NCI-H2029 (cell line): ENCODE measurements at places on chromosomes 11 and 22.

- DNase-seq: no peak
These were observed 42.0 kb downstream of the SGSM3 start for GRCh38 chr22:40412441-40412840.

DNA sequence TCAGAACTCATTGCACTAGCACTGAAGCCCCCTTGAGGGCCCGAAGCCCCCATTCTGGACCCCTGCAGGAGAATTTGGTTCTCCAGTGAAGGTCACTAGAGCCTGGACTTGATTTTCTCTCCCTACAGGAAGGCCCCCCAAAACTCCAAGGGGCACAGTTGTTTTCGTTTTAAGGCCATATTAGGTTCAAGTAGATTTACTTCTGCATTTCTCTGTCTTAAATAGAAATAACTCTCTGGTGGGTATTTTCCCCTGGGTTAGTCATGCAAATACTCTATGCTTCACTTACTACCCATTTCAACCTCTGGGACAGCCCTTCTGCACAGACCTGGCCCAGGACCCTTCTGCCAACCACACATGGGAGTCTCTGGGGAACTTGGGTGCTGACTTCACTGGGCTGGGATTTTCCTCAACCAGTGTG, 41.6 kb downstream of the WEE1 start:
- no peak for DNase-seq

GRCh38 chr11:16876837-16877236, 137.4 kb downstream of the PLEKHA7 start:
- no peak for DNase-seq

DNA sequence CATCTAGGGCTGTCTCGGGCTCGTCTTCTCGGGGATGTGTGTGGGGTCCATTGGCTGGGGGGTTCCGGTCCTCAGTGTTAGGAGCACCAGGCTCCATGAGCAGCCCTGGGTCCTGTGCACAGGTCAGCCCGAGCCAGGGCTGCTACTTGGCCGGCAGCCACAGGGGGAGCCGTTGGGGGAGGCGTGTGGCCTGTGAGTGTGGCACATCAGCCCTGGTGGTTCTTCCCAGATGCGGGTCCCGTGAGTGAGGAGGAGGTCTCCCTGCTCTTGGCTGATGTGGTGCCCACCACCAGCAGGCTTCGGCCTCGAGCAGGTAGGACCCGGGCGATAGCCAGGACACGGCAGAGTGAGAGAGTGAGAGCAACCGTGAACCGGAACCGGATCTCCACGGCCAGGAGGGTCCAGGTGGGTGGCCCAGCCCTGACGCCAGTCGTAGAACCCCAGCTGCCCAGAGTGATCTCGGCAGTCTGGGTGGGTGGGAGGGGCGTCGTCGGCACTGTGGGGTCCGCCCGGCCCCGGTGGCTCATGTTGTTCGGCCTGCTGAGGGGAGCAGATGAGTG, 18.5 kb downstream of the IRF7 start:
- no peak for DNase-seq

DNA sequence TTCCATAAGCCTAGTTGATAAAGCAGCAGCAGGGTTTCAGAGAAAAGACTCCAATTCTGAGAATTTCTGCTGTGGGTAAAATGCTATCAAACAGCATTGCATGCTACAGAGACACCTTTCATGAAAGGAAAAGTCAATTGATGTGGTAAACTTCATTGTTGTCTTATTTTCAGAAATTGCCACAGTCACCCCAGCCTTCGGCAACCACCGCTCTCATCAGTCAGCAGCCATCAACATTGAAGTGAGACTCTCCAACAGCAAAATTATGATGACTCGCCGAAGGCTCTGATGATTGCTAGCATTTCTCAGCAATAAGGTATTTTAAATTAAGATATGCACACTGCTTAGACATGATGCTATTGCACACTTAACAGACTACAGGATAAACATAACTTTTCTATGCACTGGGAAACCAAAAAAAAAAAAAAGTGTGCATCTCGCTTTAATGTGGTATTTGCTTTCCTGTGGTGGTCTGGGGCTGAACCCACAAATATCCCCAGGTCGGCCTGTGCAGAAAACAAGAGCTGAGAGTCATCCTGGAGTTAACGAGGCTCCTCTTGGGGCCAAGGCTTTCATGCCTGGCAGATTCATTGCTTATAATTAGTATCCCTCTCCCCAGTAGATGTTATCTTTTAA, 192.1 kb downstream of the CTTN start:
- DNase-seq: no peak

DNA sequence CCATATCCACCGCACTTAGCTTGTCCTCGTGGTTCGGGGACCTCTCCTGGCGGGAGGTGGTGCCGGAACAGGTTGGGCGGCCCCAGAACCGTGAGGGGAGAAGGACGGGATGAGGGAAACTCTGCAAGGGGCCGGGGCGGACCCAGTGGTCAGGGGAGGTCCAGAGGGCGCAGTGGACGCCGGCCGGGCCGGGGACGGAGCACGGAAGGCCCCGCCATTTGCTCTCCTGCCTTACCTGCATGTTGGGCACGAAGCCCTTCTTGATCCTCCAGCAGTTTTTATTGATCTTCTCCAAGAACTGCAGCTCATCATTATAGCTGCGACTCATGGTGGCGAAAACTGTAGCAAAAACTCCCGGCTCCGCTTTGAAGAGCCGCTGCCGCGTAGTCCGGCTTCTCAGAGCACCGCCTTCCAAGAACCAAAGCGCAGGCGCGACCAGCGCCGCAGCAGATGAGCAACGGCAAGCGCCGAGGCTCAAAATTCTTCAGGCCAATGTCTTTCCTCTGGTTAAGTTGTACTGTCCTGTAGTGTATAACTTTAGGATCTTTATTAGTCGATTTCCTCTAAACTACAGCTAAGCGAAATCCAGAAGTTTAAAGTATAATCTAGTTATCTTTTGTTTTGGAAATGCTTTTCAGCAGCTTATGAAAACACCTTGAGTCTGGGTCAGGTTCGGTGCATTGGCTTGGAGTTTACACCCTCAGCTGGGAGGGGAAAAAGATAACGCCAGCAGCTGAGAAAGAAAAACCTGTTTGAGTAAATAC, at the start of gene RTCB:
RTCB (minus strand) TSS at position 419 of the 764 bp plus-strand sequence; CDS start at position 328, 91 bp downstream.
- peak; percentile 72 for DNase-seq

- no peak for DNase-seq
These were observed 62.9 kb upstream of the CLDN5 start for GRCh38 chr22:19586922-19587684.

DNA sequence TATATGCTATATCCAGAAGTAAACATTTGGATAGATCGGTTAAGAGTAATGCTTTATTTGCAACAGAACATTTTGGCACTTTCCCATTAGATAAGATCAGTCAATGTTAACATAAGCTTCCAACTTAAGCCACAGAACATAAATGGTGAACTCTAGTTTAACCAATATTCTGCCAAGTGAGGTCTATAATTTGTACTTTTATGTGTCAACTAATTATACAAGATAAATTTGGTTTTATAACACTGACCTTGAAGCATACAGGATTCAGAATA, 23.5 kb upstream of the BLID start:
- DNase-seq: peak; percentile 30

- no peak for DNase-seq
These were observed 137.6 kb downstream of the TRPC6 start for GRCh38 chr11:101446238-101446637.

GRCh38 chr11:94708642-94709041, 59.5 kb upstream of the AMOTL1 start:
- no peak for DNase-seq
